ENCODE measurements at places on chromosomes 4 and X.

DNA sequence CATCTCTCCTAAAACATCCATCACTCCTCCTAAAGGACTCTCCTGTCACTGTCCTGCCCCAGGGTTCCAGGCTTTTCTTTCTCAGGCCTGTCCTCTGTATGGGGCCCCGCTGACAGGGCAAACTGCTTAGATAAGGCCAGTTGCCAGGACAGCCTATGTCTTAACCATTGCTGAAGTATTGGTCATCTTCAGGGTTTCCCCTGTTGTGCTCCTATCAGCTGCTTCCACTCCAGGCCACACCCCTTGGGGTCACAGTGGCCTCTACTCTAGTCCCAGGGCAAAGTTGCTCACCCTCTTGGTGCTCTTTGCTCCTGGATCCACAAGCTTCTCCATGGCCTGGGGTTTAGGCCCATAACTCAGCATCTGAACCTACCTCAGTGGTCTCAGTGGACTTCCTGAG, 138.0 kb upstream of the PJA1 start:
- DNase-seq, result no peak

GRCh38 chr4:125938541-125938940, 623.8 kb downstream of the FAT4 start:
- DNase-seq, result no peak

GRCh38 chrX:9476810-9477575, 12.1 kb downstream of the TBL1X start:
- no peak for DNase-seq

DNA sequence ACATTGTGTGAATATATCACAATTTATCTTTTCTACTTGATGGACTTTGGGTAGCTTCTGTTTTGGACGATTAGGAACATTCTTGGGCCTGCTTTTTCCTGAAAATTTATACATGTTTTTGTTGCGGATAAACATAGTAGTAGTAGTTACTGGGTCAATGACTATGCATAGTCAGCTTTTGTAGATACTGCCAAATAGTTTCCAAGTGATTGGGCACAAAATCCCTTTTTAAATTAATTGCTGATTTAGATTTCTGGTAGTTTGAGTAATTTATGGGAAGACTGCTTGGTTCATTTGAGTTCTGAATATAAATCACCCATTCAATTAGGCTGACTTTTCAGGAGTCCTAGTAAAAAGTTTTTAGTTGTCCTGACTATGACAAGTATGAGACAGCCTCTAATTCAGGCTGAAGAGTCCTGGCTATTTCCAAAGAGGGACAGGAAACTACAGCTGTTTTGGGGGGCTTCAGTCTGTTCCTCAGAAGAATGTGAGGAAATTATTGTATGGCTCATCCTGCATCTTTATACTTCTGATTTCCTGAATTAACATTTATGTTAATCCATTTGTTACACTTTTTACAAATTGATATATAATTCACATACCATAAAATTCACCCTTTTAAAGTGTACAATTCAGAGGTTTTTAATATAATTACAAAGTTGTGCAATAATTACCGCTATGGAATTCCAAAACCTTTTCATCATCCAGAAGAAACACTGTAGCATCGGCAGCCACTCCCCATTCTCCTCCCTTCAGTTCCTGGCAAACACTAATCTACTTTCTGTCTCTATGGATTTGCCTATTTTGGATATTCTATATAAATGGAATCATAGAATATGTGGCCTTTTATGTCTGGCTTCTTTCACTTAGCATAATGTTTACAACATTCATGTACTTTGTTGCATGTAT, 14.2 kb downstream of the LRP2BP start:
- peak; percentile 53 for DNase-seq

- no peak for DNase-seq
Measured at GRCh38 chr4:138967313-138967712, 48.3 kb upstream of the NOCT start.

DNA sequence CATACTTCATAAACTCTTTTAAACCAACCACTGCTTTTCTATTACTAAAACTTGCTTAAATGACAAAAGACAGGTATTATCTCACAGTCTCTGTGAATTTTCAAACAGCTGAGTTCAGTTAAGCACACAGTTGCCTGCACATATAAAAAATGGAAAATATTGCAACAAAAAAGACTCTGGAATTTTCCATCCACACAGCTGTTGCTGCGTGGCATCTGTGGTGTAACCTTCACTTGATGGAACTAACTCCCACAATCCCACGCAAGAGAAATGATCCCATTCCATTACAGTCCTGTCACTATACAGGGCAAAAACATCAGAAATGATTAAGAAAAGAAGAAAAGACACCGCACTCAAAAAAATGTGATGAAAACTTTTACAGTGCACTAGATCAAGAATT, 149.8 kb upstream of the TBL1X start:
- DNase-seq, result no peak

DNA sequence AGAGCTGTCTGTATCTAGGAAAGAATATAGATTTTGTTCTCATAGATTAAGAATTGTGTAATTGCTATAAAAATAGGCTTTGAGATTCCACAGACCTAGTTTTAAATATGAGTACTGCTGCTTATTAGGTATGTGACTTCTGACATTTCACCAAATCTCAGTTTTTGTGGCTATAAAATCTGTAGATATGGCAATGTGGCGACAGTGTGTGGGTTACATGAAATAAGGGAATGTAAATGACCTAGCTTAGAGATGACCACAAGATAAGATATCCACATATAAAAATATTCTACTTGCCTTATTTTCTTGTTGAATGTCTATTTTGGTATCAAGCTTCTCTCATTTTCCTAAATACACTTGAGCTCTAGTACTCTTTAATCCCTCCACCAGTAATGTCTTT, 193.8 kb downstream of the UNC5C start:
- peak; percentile 3 for DNase-seq

GRCh38 chrX:63961964-63962363, 176.9 kb upstream of the ARHGEF9 start:
- no peak for DNase-seq

- DNase-seq, result peak; percentile 64
Measured at GRCh38 chr4:13611283-13611842, 16.2 kb downstream of the BOD1L1 start.

DNA sequence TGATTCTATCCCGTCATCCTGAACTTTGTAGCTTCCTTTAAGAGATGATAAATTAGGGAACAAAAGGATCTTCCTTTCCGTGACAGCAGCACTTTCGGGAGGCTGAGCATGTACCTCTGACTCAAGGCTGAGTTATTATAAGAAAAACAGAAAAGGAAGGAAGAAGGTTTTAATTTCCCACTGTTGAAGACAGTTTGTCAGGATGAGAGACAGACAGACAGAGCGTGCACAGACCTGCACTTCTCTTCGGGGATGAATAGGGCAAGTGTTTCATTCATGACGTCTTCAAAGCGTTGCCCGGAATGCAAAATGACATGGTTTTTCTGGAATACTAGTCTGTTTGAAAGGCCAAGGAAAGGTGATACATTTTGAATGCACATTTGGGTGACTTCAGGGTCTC, 405.3 kb upstream of the FAT1 start:
- no peak for DNase-seq

DNA sequence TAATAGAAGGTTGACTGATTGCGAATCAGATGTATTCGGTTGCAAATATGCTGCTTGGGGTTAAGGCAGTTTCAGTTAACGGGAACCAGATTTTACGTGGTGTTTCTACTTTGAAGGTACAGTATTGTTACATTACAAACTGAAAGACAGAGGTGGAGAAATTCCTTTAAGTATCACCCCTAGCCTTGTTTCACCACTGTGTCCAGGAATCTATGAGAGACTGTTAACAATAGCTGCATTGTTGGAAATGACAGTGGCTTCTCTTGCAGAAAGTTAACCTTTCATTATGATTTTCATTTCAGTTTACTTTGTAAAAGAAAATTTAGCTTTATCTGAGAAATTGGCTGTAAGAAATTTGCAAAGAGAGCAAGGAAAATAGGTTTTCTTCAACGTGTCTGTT, 2.6 kb downstream of the CDKL5 start:
- no peak for DNase-seq

- DNase-seq, result peak; percentile 29
Measured at GRCh38 chrX:110108381-110108821, 105.5 kb downstream of the TMEM164 start.

DNA sequence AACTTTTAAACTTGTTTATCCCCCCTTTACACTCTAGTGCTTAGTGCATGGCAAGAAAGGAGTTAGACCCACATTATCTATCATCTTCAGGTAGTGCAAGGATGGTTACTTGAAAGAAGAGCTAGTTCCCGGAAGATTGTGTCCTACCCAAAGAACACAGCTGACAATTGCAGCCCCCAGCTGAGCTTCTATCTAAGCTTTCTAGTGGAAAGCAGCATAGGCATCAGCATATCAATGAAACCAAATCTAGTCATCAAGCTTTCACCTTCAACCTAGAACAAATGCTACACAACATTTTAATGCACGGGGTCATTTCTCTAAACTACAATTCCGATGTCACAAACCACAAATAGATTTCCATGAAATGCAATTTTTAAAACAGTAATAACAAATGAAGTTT, 88.9 kb upstream of the TFDP3 start:
- no peak for DNase-seq

DNA sequence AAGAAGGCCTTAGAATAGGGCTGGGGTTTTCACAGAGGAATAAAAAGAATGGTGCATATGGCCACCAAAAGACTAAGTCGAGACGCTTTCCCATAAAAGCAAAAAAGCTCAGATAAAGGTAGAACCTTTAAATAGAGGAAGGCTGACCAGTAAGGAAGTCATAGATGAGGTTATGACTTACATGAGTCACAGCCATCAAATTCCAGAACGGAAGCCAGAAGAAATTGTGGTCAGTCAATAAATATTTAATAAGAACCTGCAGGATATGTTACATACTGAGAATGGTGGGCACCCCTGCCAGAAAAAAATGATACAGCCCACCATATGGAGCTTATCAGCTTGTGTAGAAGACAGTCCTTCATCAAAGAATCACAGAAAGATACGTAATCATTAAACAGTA, 120.1 kb downstream of the MANBA start:
- peak; percentile 58 for DNase-seq

DNA sequence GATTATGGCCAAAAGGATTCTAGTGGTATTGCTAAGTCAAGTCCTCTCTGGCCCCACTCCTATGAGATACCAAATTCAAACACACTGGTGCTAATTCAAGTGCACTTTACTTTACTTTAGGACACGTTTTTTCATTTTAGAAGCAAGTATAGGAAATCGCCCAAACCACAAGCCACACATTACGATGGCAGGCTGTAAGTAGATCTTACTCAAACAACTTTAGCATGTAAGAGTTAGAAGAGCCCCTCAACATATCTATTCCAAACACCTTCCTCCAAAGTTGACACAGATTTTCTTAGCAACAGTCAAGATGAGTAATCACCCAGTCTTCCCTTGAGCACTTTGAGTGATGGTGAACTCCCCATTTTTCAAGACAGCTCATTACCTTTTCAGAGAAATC, 43.6 kb downstream of the DRD5 start:
- DNase-seq, result no peak

GRCh38 chrX:153764786-153765137, 713 bp downstream of the PLXNB3 start:
- DNase-seq, result no peak

DNA sequence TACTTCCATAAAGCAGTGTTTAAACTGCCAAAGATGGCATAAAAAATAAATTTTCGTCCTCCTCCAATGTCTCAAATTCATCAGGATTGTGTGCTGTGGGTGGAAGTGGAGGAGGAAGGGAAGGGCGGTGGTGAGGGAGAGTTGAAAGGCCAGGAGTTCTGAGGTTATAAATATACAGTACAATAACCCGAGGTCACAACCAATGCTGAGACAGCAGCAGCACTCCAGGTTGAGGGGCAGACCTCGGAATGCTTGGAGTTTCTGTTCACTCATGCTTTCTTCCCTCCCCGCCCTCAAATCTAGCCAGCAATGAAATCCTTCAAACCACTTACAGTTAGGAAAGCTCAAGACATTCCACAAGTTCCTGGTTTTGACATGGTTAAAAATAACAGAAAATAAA, 134.0 kb upstream of the SMAD1 start:
- peak; percentile 30 for DNase-seq

GRCh38 chr4:52560844-52561280, 98.2 kb downstream of the USP46 start:
- peak; percentile 43 for DNase-seq

DNA sequence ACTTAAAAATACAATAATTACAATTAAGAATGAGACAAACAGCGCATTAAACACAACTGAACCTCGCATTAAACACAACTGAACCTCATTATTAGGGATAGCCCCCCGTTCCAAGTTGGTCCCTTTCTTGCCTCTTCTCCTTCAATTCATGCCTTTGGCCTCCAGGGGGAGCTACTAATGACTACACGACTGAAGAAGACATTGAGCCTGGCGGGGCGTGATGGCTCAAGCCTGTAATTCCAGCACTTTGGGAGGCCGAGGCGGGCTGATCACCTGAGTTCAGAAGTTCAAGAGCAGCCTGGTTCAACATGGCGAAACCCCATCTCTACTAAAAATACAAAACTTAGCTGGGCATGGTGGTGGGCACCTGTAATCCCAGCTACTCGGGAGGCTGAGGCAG, 56.4 kb upstream of the NWD2 start:
- DNase-seq, result no peak

GRCh38 chrX:113644426-113644825, 803.8 kb upstream of the AMOT start:
- peak; percentile 0 for DNase-seq

DNA sequence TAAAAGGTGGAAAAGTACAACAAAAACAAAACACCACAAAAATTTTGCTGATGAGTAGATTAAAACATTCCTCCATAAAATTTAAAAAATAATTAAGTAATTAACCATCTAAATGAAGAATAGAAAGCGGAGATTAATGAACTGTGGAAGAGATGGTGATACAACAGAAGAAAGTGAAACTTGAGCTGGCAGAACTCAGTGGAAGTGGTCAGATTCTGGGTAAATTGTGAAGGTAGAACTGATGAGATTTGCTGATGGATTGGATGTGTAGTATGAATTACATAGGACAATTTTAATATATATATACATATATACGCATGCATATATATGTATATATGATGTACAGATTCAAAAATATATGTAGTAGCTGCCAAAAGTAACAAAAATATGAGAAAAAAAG, 73.9 kb downstream of the AMOT start:
- DNase-seq, result no peak

GRCh38 chr4:43456383-43456782, 563.9 kb downstream of the GRXCR1 start:
- DNase-seq, result peak; percentile 81

GRCh38 chr4:4338210-4339001, 48.4 kb downstream of the ZBTB49 start:
- DNase-seq, result no peak

GRCh38 chrX:101191217-101191750, 28.3 kb upstream of the DRP2 start:
- no peak for DNase-seq

GRCh38 chrX:55240788-55241340, 20.7 kb downstream of the PAGE5 start:
- DNase-seq, result no peak

GRCh38 chr4:36183665-36184393, 60.5 kb downstream of the ARAP2 start:
- no peak for DNase-seq
